ENCODE measurements at places on chromosomes 5 and 9. TPM values are rescaled to one million over a fixed set of nuclear protein-coding genes. Genes with fewer than 3 reads are reported as not detected.

DNA sequence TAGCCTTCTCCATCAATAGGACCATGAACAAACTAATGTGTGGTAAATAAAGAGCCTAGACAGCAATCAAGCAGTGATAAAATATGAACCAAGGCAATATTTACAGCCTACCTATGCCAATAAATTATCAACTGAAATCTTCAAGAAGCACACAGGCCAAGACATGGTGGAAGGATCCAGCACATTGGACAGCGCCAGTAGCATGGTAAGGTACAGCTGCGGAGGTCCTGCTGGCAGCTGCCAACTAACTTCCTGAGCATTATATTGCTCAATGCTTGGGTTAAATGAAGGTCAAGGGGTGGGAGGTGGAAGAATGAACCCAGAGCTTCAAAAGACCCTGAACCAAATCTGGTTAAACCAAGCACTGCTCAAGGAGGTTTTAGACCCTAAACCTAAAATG, 16.5 kb upstream of the SPDL1 start:
- no peaks in the 10 kb centered on the region for H3K36me3 ChIP-seq
- peak; percentile 16 for DNase-seq
- no peak overlapping the region for H3K4me3 ChIP-seq
- no peaks in the 10 kb centered on the region for H3K27me3 ChIP-seq
- no peaks in the 10 kb centered on the region for H3K4me1 ChIP-seq

GRCh38 chr5:94409440-94409839, 209.0 kb downstream of the KIAA0825 start:
- no peaks in the 10 kb centered on the region for H3K4me1 ChIP-seq
- DNase-seq, result no peak
- no peaks in the 10 kb centered on the region for H3K27me3 ChIP-seq
- no peaks in the 10 kb centered on the region for H3K36me3 ChIP-seq

DNA sequence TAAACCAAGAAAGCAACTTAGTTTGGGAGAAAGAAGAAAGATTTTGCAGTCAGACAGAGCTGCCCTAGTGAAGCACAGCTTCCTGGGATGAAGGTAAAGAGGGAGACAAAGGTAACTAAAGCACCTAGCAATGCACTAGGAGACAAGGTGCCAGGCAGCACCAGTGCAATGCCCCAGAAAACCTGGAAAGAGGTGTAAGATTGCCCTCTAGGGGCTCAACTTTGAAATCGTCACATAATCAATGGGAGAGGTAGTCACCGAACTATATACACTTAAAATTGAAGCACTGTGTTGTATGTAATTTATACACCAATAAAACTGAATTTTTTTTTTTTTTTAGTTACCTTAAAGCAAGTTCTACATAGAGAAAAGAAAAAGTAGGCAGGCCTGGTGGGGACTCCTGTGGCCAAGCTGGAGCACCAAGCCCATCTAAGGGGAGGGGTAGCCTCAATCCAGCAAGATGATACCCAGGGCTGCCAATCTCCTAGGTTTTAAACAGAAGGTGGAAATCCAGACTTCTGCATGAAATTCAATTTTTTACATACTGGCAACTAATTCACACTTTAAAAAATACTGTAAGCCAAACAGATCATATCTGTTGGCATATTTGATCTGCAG, 48.2 kb downstream of the CDK5RAP2 start:
- H3K27ac ChIP-seq, result no peak overlapping the region
- peak; percentile 32 for DNase-seq
- H3K4me1 ChIP-seq, result no peaks in the 10 kb centered on the region
- H3K4me3 ChIP-seq, result no peak overlapping the region

GRCh38 chr9:84789463-84789830, 119.9 kb downstream of the NTRK2 start:
- H3K4me1 ChIP-seq, result no peaks in the 10 kb centered on the region
- H3K27ac ChIP-seq, result no peak overlapping the region
- no peaks in the 10 kb centered on the region for H3K36me3 ChIP-seq
- H3K4me3 ChIP-seq, result no peak overlapping the region
- no peak for DNase-seq
- H3K27me3 ChIP-seq, result no peaks in the 10 kb centered on the region

GRCh38 chr5:54206580-54207229, 103.7 kb downstream of the ARL15 start:
- no peak overlapping the region for H3K4me3 ChIP-seq
- peaks cover 1% of the 10 kb centered on the region for H3K27me3 ChIP-seq
- no peak overlapping the region for H3K27ac ChIP-seq

GRCh38 chr5:138698713-138699112, 54.5 kb upstream of the CTNNA1 start:
- no peaks in the 10 kb centered on the region for H3K4me1 ChIP-seq
- no peak for DNase-seq
- no peak overlapping the region for H3K27ac ChIP-seq
- no peak overlapping the region for H3K4me3 ChIP-seq
- no peaks in the 10 kb centered on the region for H3K36me3 ChIP-seq

DNA sequence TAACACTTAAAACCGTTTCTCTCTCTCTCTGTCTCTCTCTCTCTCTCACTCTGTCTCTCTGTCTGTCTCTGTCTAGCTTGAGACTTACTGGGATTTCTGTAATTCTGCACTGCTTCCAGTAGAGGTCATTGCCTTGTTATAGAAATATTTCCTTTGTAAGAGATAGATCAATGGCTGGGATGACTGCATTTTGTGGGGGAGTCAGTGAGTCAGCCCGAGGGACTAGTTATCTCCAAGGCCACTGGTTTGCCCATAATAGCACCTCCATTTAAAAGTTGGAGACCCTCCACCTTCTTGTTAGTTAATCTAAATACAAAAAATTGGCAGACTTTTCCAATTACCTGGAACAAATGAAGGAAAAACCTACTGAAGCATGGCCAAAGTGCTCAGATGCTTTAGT, 547.2 kb downstream of the LRRC70 start:
- H3K27me3 ChIP-seq, result no peaks in the 10 kb centered on the region
- H3K4me3 ChIP-seq, result no peak overlapping the region
- no peak for DNase-seq

DNA sequence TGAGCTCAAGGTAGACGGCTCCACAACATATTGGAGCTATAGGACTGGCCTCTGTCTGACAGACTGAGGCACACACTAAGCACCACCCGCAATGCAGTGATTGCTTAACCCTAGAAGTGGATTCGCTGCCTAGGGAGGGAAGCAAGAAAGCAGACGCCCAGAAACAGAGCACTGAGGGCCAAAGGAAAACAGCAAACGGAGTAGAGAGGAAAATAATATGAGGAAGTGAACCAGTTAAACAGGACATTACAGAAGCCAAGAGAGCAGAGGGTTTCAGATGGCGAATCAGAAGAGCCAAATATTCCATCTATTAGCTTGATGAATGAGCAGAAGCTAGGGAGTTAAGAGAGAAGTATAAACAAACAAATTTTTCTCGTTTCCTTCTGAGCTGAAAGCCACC, 139.2 kb upstream of the LHFPL2 start:
- peaks cover 1% of the 10 kb centered on the region for H3K27me3 ChIP-seq
- peaks cover 9% of the 10 kb centered on the region for H3K4me1 ChIP-seq

DNA sequence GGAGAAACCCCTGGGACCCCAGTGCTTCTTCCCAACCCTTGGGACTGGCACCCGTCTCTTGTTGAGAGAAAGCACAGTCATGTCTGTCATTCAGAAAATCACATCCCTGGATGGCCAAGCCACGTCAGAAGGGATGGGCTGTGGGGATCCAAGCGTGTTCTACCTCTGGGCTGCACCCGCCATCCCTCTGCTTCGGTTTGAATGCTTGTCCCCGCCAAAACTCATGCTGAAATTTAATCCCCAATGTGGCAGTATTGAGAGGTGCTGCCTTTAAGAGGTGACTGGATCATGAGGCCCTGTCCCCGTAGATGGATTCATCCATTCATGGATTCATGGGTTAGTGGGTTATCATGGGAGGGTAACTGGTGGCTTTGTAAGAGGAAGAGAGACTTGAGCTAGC, 27.0 kb downstream of the CEL start:
- no peaks in the 10 kb centered on the region for H3K4me1 ChIP-seq
- no peak for DNase-seq
- H3K4me3 ChIP-seq, result no peak overlapping the region
- H3K27me3 ChIP-seq, result no peaks in the 10 kb centered on the region
- H3K27ac ChIP-seq, result no peak overlapping the region

DNA sequence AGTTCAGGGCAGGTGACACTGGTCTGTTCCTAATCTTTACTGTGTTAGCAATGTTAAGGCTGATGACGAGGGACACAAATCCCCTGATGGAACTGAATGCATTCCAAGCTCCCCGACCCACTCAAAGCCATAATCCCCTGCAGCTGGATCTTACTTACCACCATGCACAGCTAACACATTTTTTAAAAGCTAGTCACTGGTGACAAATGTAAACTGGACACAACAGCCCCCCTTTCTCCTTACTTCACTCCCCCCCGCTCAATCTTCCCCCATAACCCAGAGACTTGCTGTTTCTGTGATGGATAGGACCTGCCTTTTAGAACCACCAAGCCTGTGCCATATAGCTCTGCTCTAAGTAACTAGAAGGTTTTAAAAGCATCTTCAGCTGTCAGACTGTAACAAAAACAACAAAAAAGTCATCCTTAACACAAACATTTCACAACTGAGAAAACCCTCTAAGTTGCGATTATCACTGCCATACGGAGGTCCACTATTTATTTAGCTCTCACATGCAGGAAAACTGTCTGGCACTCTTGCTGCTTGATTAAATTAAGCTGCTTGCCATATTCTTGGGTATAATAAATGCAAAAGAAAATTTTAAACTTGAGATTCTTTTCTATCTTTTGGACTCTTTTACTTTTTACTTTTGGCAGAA, 44.4 kb downstream of the BNC2 start:
- H3K27me3 ChIP-seq, result peaks cover 1% of the 10 kb centered on the region
- H3K36me3 ChIP-seq, result no peaks in the 10 kb centered on the region
- peaks cover 15% of the 10 kb centered on the region for H3K4me1 ChIP-seq
- no peak overlapping the region for H3K27ac ChIP-seq

DNA sequence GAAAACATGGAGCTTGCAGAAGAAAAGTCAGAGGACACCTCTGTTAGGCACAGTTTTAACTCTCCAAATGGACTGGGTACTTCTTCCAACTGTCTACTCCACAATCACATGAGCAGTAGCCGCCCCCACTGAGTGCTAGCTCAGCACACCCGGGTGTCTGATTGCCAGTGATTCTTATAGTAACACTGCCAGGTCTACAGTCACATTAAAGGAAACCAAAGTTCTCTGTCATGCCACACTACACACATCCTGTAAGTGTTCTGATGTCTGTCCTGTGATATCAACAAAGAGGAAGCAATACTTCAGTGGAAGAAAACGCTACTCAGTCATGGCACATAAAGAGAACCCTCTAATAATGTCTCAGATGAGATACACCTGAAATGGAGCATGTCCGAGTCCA, at the start of gene HAVCR2:
Gene HAVCR2, minus strand, starts transcription at position 69 of the 400 bp plus-strand sequence. Its CDS starts 61 bp downstream, at position 8.
- H3K36me3 ChIP-seq, result no peaks in the 10 kb centered on the region
- H3K4me3 ChIP-seq, result no peak within 1 kb of the TSS
- no peak within 1 kb of the TSS for H3K27ac ChIP-seq
- H3K4me1 ChIP-seq, result peaks cover 9% of the 10 kb centered on the region

DNA sequence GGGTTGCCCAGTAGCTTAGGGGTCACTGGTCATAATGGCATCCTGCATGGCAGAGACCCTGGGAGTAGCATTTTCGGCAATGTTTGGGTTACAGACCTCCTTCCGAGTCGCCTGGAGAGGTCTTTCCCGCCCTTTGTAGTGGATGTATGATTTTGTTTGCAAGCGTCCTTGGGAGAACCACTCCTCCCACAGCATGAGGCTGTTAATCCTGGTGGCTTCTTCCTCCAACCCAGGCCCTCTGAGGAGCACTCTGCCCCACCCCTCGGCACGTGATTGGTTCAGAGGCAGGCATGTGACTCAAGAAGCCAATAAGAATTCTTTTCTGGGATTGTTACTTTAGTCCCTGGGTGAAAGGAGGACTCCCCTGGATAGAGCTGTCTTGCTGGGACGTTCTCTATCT, 30.2 kb upstream of the GRHPR start:
- no peak for DNase-seq
- H3K27ac ChIP-seq, result no peak overlapping the region
- H3K27me3 ChIP-seq, result no peaks in the 10 kb centered on the region
- no peaks in the 10 kb centered on the region for H3K36me3 ChIP-seq

DNA sequence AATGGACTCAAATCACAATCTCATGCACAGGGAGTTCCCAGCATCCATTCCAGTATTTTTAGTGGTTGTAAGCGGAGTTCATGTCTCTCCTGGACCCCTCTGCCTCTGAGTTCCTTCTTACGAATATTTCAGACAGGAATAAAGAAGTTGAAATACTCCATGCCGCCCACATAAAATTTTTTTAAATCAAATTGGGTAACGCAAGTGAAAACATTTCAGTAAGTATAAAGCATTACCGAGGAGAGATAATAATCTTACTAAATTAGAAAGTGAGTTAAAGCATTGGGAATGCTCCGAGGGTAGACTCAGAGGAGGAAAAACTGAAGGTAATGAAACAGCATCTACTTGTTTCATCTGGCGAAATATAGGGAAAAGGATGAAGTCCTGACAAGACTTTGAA, 317.6 kb downstream of the ARRDC3 start:
- no peak for DNase-seq
- H3K27ac ChIP-seq, result no peak overlapping the region
- no peaks in the 10 kb centered on the region for H3K36me3 ChIP-seq
- H3K27me3 ChIP-seq, result no peaks in the 10 kb centered on the region

- H3K4me1 ChIP-seq, result no peaks in the 10 kb centered on the region
- no peaks in the 10 kb centered on the region for H3K36me3 ChIP-seq
- peaks cover 2% of the 10 kb centered on the region for H3K27me3 ChIP-seq
- peak; percentile 25 for DNase-seq
- no peak overlapping the region for H3K4me3 ChIP-seq
These were observed 86.2 kb downstream of the PTPN3 start for GRCh38 chr9:109411798-109412352.

DNA sequence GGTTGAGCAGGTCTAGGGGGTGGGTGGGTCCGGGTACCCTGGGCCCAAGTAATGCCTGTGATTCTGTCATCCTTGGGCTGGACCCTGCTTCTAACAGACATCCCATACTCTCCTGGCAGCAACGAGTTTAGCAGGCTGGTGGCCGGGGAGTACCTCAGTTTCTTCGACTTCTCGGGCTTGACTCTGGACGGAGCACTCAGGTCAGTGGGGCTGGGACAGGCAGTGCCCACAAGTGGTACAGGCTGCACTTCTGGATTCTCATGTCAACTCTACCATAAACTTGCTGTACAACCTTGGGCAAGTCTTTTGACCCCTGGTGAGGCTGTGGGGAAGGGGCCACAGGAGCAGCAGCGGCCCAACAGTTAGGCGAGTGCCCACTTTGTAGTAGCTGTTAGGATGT, 21.8 kb downstream of the PSD2 start:
- no peak overlapping the region for H3K4me3 ChIP-seq
- no peaks in the 10 kb centered on the region for H3K36me3 ChIP-seq
- no peaks in the 10 kb centered on the region for H3K4me1 ChIP-seq
- no peak for DNase-seq
- peaks cover 13% of the 10 kb centered on the region for H3K27me3 ChIP-seq
- no peak overlapping the region for H3K27ac ChIP-seq

Gene GRXCR2
- total RNA-seq, result not detected

Gene CCDC171
- total RNA-seq, result 6.5 TPM

Gene RLN1
- not detected for total RNA-seq

Gene OR1Q1
- not detected for total RNA-seq

Gene TMEM161B
- total RNA-seq, result 10.6 TPM

Measured in endothelial cell (in vitro differentiated cells).